ENCODE measurements at places on chromosomes 4 and X.

- DNase-seq, result no peak
Observed at GRCh38 chrX:109537324-109537665, 651 bp downstream of the NXT2 start.

DNA sequence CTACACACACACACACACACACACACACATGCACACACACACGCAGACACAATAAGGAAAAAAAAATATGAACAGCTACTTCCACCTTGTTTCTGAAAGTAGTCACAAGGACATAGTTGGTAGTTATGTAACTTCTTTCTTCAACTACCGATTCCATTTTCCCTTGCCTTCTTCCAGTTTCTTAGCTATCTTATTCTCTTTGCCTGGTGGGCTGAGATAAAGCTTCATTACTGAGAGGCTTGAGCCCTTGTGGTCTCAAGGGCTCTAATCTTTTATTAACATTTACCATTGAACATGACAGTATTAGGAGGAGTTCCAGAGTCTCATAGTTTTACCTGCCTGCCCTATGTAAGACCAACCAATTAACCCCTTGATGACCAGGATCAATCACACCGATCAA is 8.9 kb upstream of the SMIM10 start:
- DNase-seq, result no peak

DNA sequence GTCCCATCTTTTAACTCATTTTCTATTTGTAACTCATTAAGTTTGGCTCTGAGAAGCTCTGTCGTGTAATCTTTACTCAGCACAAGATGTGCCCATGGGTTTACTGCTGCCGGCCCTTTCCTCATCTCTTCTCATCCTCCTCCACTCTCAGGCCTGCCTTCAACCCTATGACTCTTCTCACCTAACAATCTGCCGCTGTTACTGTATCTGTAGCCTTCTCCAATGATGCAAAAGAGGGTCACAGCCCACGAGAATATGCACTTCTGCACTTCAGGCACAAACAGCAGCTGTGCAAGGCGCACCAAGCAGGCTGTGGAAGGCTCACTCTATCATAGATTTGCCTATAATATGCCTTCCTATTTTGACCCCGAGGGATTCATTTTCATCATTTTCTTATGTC is 546.5 kb upstream of the GALNTL6 start:
- no peak for DNase-seq

DNA sequence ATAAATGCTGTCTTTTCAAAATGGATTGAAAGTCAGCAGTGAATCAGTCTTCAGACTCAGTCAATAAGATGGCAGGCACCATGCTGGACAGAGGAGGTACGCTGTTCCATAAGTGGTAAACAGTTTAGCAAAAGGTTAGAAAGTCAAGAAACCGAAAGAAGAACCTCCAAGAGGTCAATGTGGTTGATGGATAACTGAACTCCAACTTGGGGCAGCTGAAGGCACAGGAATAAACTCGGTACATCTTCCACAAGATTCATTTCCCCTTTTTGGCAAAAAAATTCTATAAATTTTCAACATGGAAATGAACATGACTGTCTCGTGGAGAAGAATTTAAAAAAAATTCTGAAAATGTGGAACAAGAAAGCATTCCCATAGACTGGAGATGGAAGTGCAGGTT is 18.4 kb upstream of the SEL1L3 start:
- no peak for DNase-seq

DNA sequence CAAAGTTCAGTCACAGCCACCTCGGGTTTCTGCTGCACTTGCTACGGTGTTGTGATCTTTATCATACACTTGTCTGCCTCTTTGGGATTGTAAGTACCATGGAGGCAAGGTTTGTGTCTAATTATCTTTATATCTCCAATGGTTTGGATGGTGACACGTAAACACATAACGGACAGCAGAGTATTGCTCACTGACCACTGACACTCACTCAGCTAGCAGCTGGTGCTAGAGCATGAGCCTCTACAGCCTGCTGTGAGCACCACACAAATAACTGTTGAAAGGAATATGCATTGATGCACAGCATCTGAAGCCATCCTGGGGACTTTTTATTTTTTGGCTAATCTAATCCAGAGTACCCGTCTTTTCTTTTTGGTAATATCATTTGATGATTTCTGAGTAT is 156.0 kb downstream of the DCLK2 start:
- no peak for DNase-seq

- DNase-seq, result no peak
Observed at GRCh38 chr4:54909961-54910360, 215.4 kb downstream of the KDR start.

DNA sequence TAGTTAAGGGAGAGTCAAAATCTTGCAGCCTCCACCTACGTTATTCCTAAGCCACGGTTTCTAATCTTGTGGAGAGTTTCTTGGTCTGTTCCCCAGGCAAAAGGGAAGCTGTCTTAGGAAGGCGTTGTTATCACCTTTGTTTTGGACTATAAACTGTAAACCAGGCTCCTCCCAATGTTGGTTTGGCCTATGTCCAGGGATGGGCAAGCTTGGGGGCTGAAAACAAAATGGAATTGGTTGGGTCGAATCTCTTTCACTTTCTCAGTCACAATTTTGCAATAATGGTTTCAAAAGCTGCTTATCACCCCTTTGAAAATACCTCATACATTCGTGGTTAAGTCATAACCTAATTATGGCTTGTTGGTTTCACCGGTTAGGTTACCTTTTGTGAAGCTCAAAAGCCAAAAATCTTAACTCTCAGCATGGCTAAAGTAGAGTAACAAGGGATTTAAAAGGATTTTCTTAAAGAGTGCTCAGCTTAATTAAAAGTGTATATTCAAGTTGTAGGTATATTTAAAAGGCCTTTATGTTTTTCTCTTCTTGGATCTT is 232.1 kb downstream of the CHM start:
- DNase-seq, result no peak

GRCh38 chrX:39398215-39398962 is 597.1 kb downstream of the MID1IP1 start:
- no peak for DNase-seq

- DNase-seq, result no peak
Observed at GRCh38 chr4:146329050-146329716, 114.8 kb downstream of the REELD1 start.

- DNase-seq, result no peak
Observed at GRCh38 chrX:111129921-111130320, 33.9 kb downstream of the PAK3 start.

DNA sequence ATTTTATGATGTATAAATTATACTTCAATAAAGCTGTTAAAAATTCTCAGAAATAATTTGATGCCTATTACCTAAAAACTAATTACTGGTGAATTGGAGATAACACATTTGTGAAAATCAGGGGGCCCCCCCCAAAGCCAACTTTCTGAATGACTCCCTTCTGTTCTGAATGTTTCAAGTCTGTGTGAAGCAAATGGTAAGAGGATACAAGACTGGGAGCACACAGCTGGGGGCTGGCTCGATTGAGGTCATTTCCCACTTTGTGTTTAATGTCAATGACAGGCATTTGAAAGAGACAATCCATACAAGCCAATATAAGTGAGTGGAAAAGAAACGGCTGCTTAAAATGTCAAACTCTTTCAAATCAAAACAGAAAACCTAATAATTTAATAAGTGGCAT is 155.8 kb downstream of the SH2D1A start:
- no peak for DNase-seq

- no peak for DNase-seq
Observed at GRCh38 chr4:118296729-118297128, 56.1 kb downstream of the PRSS12 start.

GRCh38 chr4:116064331-116064730 is 950.9 kb upstream of the NDST4 start:
- no peak for DNase-seq

GRCh38 chr4:151143162-151143561 is 43.7 kb downstream of the RPS3A start:
- no peak for DNase-seq

- no peak for DNase-seq
Observed at GRCh38 chrX:132270021-132270420, 50.8 kb upstream of the RAP2C start.

DNA sequence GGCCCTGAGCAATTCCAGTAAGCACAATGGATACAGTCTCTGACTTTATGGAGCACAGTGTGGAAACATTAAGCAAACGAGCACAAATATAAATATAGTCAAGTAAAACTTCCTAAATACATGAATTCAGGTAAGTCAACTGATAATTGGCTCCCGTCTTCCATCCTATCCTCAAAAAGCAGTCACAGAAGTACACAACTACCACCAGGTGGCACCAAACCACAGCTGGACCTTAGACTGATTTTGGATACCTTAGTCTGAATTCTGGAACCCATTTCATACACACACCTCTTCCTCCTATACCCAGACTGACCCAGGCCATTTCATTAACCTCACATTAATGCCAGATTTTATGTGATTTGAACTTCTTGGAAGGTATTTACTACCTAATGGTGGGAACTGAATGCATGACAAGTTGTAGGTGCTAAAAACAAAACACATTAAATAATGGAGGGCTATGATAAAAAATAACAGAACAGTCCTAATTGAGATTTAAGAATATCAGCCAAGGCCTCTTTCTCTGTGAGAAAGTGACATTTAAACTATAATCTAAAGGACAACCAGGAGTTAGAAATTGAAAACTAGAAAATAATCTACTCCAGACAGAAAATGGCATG is 77.5 kb downstream of the ELF2 start:
- DNase-seq, result peak; percentile 29

GRCh38 chr4:48067536-48067935 is 51.0 kb downstream of the NIPAL1 start:
- no peak for DNase-seq

Data from nucleus accumbens (tissue), 56 donors.